ENCODE measurements at places on chromosomes 4 and X.

DNA sequence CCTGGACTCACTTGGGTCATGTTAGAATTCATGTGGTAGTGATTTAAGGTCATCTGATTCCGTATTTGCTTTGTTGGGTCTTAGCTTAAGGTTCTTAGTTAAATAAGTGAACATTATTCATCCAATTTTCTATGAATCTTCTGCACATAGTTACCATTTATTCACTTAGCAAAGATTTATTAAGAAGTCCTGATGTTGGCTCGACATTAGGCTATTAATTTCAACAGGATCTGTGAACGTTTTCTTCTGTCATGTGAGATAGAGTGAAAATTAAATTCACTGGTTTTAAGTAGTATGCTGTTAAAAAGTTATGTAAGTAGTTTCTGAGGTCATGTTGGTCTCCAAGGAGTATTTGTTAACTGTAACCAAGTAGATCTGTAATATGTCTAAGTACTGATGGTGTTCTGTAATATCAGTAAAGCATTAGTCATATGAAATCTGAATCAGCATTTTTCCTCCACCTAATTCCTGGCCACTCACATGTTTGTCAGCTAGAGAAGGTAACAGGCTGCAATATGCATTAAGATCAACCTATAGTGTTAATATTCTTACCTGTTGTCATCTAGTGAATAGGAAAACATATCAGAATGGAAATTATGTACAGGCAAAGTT is 155.6 kb downstream of the PCDH7 start:
- DNase-seq = no peak

- no peak for DNase-seq
Observed at GRCh38 chr4:121989715-121990114, 37.9 kb upstream of the TRPC3 start.

- no peak for DNase-seq
Observed at GRCh38 chr4:95550115-95550987, 1.6 kb upstream of the UNC5C start.

DNA sequence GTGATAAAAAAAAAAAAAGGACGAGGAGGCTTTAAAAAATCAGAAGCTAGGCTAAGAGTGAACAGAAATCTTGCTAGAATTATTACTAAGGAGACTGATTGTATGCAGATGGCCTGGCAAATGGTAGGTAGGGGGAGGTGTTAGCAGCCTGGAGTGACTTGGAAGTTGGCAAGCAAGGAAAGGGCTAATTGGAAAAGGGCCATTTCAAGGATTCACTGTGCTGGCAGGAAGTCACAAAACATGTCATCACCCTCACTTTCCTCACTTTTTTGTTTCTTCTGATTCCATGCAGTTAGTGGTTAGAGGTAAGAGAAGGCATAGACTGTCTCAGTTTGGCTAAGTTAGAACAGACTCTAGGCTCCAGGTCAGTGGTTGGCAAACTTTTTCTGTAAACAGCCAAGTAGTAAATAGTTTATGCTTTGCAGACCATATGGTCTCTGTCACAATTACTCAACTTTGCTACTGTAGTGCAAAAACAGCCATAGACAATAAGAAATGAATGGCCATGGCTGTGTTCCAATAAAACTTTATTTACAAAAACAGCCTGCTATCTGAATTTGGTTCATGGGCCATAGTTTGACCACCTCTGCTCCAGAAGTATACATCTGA is 646.5 kb upstream of the ACTRT1 start:
- no peak for DNase-seq

GRCh38 chr4:138393886-138394610 is 151.9 kb upstream of the SLC7A11 start:
- no peak for DNase-seq

- no peak for DNase-seq
Observed at GRCh38 chr4:185219551-185220344, 10.3 kb downstream of the SNX25 start.

- no peak for DNase-seq
Observed at GRCh38 chrX:106672527-106672926, 54.0 kb upstream of the RNF128 start.

- no peak for DNase-seq
Observed at GRCh38 chr4:162894387-162894786, 272.3 kb downstream of the NAF1 start.

All from activated T-cell treated with anti-CD3 and anti-CD28 coated beads, Interleukin-2, amount 50 U/mL, for 24 hours (primary cell).